ENCODE measurements at places on chromosomes 7 and 10.

DNA sequence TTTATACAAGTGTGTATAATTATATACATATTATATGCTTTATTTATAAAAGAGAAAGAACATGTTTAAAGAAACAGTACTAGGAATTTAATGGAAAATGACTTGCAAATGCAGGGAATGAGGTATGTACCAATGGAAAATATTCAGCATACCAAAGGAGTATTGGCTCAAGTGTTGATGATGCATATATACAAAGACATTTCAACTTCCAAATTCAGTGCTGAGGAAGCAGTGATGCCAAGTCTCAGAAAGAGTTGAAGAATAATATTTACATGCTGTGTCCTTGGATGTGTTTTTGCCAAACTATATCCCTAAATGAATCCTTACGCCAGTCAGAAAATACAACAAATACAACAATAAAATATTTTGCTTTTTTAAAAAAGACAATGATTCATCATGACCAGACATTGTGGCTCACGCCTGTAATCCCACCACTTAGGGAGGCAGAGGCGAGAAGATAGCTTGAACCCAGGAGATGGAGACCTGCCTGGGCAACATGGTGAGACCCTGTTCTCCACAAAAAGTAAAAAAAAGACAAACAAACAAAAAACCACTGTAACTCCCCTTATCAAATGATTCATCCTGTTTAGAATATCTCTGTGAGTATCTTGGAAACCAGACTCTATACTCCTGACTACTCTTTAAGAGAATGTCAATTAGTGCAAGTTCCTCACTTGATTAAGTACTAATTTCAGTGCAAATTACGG lies 157.2 kb downstream of the CHRM2 start:
- no peak for DNase-seq

DNA sequence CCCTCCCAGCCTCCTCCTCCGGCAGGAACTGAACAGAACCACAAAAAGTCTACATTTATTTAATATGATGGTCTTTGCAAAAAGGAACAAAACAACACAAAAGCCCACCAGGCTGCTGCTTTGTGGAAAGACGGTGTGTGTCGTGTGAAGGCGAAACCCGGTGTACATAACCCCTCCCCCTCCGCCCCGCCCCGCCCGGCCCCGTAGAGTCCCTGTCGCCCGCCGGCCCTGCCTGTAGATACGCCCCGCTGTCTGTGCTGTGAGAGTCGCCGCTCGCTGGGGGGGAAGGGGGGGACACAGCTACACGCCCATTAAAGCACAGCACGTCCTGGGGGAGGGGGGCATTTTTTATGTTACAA lies 83.3 kb downstream of the PAX2 start:
- no peak for DNase-seq

GRCh38 chr10:116268976-116269375 lies 4.0 kb downstream of the GFRA1 start:
- no peak for DNase-seq

- DNase-seq, result no peak
Measured at GRCh38 chr10:99396471-99396870, 34.0 kb downstream of the GOT1 start.

DNA sequence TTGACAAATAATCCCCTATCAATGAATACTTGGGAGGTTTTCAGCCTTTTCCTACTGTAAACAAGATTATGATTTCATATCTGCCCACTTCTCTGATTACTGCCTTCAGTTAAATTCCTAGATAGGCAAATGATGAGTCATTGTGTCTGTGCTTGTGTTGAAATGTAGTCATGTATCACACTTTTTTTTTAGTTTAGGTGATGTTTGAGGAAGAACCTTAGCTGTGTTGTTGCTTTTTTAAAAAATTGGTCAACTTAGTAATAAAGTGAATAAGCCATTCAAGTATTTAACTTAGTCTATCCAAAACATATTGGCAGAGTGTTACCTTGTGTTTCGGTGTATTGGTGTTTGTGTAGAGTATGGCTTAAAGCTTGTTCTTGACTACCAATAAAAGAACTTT lies 60.0 kb downstream of the WAC start:
- DNase-seq, result no peak

- no peak for DNase-seq
Measured at GRCh38 chr7:96784597-96784996, 75.0 kb upstream of the SEM1 start.

DNA sequence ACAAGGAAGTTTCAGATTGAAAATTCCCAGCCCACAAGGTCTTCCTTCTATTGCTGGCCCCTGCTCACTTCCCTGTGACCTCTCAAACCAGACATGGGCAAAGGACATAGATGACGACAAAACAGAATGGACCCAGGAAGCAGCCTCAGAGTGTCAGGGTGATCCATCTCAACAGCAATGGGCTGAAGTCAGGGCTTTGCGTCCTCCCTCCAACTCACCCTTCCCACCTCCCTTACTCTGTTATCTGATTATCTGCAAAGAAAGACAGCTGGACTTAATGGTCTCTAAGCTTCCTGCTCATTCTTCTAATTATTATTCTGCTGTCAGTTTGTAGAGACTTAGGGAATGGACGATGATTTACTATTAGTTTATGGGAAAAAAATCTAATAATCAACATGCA lies 115.9 kb downstream of the PIP4K2A start:
- no peak for DNase-seq

- DNase-seq, result no peak
Measured at GRCh38 chr10:85611746-85612377, 754.7 kb downstream of the GRID1 start.

GRCh38 chr7:7772397-7772821 lies 54.0 kb upstream of the RPA3 start:
- DNase-seq, result no peak

DNA sequence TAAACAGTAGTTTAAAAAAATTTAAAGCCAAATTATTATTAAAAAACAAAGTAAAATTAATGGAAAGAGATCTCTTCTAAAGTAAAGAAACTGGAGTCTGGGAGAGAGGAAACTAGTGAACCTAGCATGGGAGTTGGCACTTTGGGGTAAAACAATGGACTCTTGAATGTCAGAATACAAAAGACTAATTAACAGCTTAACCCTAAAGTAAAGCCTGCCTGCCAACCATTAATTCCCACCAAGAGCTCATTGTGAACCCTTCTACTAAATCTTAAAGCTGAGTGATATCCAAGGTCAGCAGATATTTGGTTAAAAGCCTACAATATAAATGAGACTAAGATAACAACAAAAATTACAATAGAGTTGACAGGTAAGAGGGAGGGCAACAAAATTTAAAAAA lies 36.5 kb downstream of the KMT2C start:
- no peak for DNase-seq

DNA sequence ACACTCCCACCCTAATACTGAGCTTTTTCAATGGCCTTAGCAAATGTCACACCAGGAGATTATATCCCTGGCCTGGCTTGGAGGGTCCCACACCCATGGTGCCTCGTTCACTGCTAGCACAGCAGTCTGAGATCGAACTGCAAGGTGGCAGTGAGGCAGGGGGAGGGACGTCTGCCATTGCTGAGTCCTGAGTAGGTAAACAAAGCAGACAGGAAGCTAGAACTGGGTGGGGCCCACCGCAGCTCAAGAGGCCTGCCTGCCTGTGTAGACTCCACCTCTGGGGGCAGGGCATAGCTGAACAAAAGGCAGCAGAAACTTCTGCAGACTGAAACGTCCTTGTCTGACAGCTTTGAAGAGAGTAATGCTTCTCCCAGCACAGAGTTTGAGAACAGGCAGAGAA lies 338.9 kb upstream of the MBL2 start:
- DNase-seq, result no peak

GRCh38 chr10:68153473-68154210 lies 44.4 kb downstream of the MYPN start:
- DNase-seq, result peak; percentile 66

GRCh38 chr7:111663771-111664170 lies 101.5 kb upstream of the IMMP2L start:
- no peak for DNase-seq

- peak; percentile 42 for DNase-seq
Measured at GRCh38 chr10:28892818-28893547, 215.7 kb downstream of the BAMBI start.

DNA sequence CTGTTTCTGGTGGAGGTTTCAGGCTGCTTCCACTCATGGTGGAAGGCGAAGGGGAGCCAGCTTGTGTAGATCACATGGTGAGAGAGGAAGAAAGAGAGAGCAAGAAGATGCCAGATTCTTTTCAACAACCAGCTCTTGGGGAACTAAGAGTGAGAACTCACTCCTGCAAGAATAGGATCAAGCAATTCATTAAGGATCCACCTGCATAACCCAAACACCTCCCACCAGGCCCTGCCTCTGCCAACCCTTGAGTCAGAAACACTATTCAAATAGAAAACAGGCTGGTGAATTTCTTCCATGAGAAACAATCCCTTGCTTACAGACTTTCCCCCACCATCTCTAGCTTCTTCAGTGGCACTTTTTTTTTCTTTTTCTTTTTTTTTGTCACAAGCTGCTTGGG lies 317.2 kb downstream of the GPR158 start:
- no peak for DNase-seq

DNA sequence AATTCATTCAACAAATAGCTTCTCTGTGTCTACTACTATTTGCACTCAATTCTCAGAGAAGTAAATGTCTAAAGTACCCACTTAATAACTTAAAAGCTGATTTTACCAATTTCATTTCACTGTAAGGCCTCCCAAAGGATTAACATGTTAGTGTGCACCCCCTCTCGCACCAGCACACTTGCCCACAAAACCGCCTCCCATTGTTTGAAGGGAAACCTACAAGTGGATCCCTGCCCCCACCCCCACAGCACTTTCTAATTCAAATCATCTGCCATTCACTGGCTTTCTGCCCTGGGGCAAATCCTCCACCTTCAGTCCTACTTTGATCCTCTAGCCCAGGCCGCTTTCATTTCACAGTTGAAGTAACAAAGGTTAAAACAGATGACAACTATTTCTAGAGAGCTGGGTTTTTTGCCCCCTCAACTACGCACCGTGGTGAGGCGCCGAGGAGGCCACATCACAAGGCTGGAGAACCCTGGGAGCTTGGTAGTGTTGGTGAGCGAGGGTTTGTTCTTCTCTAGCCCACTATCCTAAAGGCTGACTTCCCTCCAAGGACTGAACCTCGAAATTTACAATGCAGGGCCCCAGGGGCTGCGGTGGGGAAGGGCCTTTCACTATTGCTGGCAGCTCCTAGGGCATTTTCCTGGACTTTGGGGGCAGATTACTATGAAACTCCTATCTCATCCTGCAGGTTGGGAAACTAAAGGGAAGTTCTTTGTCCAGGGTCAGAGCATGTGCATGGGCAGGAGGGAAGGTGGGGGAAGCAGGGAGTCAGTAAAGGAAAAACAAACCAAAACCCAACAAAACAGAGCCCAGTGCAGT lies 517.4 kb upstream of the ZMIZ1 start:
- DNase-seq, result no peak

- no peak for DNase-seq
Measured at GRCh38 chr10:104622175-104622574, 18.9 kb upstream of the SORCS3 start.
